Smooth muscle cell of the umbilical artery (primary cell): ENCODE measurements at places on chromosomes 1 and 21. TPM values are rescaled to one million over a fixed set of nuclear protein-coding genes. Genes with fewer than 3 reads are reported as not detected.

FBXO2 gene
- total RNA-seq = 1.6 and 3.6 TPM in 2 replicates

ZNF683 gene
- not detected in 2 replicates for total RNA-seq

SPRR5 gene
- total RNA-seq = not detected in 2 replicates

TRPM2 gene
- total RNA-seq = under 0.01 TPM in 1 of 2 replicates, not detected in the other

CAPN9 gene
- not detected in 2 replicates for total RNA-seq

MAN1A2 gene
- total RNA-seq = 79.3 and 82.0 TPM in 2 replicates

CDK18 gene
- 0.89 and 6.1 TPM in 2 replicates for total RNA-seq

ISG15 gene
- 68.3 and 107 TPM in 2 replicates for total RNA-seq

TMEM9 gene
- 75.8 and 110 TPM in 2 replicates for total RNA-seq

IL10 gene
- total RNA-seq = not detected in 2 replicates

SHE gene
- total RNA-seq = under 0.01 and 0.05 TPM in 2 replicates

PLCH2 gene
- under 0.01 and 0.09 TPM in 2 replicates for total RNA-seq

OR6F1 gene
- total RNA-seq = not detected in 2 replicates

PALMD gene
- total RNA-seq = 0.23 and 0.59 TPM in 2 replicates

GJB4 gene
- total RNA-seq = not detected in 2 replicates

TDRD5 gene
- total RNA-seq = not detected in 2 replicates

PBX1 gene
- 26.3 and 38.0 TPM in 2 replicates for total RNA-seq

GPR25 gene
- not detected in 2 replicates for total RNA-seq

SDC3 gene
- total RNA-seq = 29.7 and 55.7 TPM in 2 replicates

RHBG gene
- not detected in 2 replicates for total RNA-seq

OR10J1 gene
- total RNA-seq = not detected in 2 replicates

COL16A1 gene
- 200 and 541 TPM in 2 replicates for total RNA-seq

CAMK2N1 gene
- total RNA-seq = 2.1 and 8.5 TPM in 2 replicates

FCER1G gene
- total RNA-seq = 0.59 TPM in 1 of 2 replicates, not detected in the other

ERRFI1 gene
- 11.9 and 65.2 TPM in 2 replicates for total RNA-seq

KCNJ9 gene
- not detected in 2 replicates for total RNA-seq

TMEM51 gene
- 8.6 and 10.5 TPM in 2 replicates for total RNA-seq

SLFNL1 gene
- total RNA-seq = 0.65 and 0.89 TPM in 2 replicates

RNF186 gene
- not detected in 2 replicates for total RNA-seq

TAS1R1 gene
- not detected in 2 replicates for total RNA-seq

SLC37A1 gene
- 0.59 and 0.88 TPM in 2 replicates for total RNA-seq

KAZN gene
- total RNA-seq = 4.8 and 8.3 TPM in 2 replicates

C1orf226 gene
- 0.59 and 0.83 TPM in 2 replicates for total RNA-seq

MCOLN2 gene
- 0.30 and 1.9 TPM in 2 replicates for total RNA-seq

USH2A gene
- total RNA-seq = not detected in 2 replicates

HSPB7 gene
- total RNA-seq = 5.9 and 6.4 TPM in 2 replicates

TNNI3K gene
- 0.59 TPM in 1 of 2 replicates, not detected in the other for total RNA-seq

OR2L8 gene
- total RNA-seq = not detected in 2 replicates

PERM1 gene
- not detected in 2 replicates for total RNA-seq

SNAPIN gene
- total RNA-seq = 36.3 and 51.4 TPM in 2 replicates

LAD1 gene
- total RNA-seq = not detected in 2 replicates

CFAP107 gene
- total RNA-seq = not detected in 2 replicates

ARHGAP29 gene
- total RNA-seq = 7.7 and 40.0 TPM in 2 replicates

TCHHL1 gene
- total RNA-seq = not detected in 2 replicates

S100A5 gene
- total RNA-seq = not detected in 2 replicates

CPTP gene
- total RNA-seq = 8.0 and 12.5 TPM in 2 replicates

WDR64 gene
- not detected in 2 replicates for total RNA-seq

CFAP298 gene
- total RNA-seq = 21.1 and 25.4 TPM in 2 replicates

FGGY gene
- 16.0 and 30.9 TPM in 2 replicates for total RNA-seq

GNPAT gene
- total RNA-seq = 49.3 and 54.8 TPM in 2 replicates

ZNF697 gene
- 17.5 and 21.0 TPM in 2 replicates for total RNA-seq

TMPRSS2 gene
- not detected in 2 replicates for total RNA-seq

TBX15 gene
- 0.05 TPM in 1 of 2 replicates, not detected in the other for total RNA-seq

ACTL8 gene
- total RNA-seq = under 0.01 TPM in 1 of 2 replicates, not detected in the other

HFM1 gene
- total RNA-seq = under 0.01 and 0.23 TPM in 2 replicates

RGS13 gene
- total RNA-seq = not detected in 2 replicates

AKIRIN1 gene
- 56.4 and 82.3 TPM in 2 replicates for total RNA-seq

HSD3B2 gene
- not detected in 2 replicates for total RNA-seq
